ENCODE measurements at places on chromosomes 7 and 10. TPM values are rescaled to one million over a fixed set of nuclear protein-coding genes. Genes with fewer than 3 reads are reported as not detected.

DNA sequence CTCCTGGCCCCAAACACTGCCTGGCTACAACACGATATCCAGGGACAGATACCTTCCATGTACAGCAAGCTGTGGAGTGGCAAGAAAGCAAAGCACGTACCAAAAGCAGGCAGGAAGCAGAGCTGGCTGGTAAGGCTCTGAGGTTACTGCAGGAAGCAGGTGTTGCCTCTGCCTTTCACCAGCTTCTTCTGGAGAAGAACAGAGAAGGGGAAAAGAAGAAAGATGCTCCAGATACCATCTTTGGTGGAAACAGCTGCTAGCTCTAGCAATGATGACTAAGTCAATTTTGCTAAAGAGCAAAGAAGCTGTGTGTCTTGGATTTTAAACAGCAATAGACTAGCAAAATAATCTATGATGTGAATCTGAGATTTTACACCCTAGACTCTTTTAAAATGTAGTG lies 34.9 kb upstream of the PRSS1 start:
- DNase-seq, result no peak

DNA sequence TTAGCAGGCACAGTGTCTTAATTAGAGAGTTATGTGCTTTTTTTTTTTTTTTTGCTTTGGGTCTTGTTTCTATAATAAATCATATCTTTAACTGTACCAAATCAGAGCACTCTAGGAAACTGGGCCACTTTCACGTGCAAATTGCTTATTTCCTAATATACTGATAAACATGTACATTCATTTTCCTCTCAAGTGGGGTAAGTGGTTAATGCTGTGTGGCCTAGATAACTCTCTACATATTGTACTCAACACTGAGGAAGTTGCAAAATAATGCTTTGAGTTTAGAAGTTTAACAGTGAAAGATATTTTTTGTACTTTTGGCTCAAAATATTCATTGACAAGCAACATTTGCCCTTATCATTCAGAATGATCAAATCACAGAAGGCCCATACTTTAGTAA lies 115.9 kb upstream of the IFRD1 start:
- DNase-seq, result no peak

DNA sequence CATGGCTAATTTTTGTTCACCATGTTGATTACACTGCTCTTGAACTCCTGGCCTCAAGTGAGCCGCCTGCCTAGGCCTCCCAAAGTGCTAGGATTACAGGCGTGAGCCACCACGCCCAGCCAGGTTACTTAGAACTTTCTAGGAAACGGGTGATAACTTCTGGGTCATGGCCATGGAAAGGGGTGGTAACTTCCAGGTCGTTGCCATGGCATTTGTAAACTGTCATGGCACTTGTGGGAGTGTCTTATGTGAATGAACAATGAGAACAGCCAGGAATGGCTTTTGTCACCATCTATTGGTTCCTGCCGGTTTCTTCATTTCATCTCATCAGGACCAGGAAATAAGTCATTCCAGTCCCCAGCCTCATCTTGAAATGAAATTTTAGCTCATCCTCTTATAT lies 120.9 kb downstream of the SLC16A9 start:
- no peak for DNase-seq

GRCh38 chr7:1231214-1232102 lies 1.2 kb upstream of the UNCX start:
- peak; percentile 56 for DNase-seq

DNA sequence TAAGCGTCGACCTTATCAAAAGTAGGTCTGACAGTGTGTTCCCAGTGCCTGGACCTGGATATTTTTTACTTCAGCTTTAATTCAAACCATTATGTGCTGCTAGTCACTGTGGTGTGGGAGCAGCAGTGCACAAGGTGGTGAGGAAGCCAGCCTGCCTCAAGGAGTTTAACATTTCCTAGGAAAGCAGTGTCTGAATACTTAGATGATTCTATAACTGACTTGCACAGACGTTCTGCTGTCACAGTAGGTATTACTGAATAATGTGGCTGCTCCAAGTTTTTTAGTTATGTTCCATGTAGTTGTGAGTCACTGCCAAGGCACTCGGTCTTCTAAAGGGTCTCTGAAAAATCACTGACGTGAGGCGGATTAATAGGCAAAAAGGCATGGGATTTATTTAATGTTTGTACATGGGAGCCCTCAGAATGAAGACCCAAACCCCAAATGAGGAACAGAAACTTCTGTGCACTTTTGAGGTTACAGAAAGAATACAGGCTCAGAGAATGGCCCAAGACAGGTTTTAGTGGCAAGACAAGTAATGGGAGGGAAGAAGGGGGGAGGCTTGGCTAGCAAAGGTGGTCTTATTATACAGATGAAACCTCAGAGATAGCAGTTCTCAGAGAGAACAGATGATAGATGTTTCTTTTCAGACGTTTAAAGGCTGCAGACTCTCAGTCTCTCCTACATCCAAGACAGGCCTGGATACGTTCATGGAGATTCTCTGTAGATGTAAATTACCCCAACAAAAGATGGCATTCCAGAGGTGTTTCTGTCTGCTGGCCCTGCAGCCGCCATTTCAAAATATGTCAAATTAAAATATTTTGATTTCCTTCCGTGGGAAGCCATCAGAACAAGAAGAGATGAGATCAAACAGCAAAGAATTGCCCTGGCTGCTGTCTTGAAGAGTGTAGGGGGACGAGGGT lies 209.3 kb downstream of the SDK1 start:
- no peak for DNase-seq

DNA sequence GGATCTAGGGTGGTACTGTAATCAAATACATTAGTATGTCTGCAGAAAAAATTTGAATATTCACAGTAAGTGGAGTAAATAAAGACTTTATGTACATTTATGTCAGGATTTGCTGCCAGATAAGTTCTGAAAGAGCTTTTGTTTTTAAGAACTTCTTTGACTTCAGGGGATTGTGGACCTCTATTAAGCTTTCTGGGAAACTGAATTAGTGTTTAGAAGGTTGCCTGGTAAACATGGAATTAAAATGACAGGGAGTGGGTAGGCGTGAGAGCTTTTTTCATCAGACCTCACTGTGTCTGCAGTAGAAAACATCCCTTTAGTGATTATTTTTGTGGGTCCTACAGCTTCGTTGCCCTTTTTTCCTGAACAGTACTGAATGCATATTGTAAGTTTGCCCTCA lies 15.7 kb downstream of the SDHAF3 start:
- DNase-seq, result no peak

- no peak for DNase-seq
Observed at GRCh38 chr7:147857152-147858140, 733.1 kb upstream of the C7orf33 start.

DNA sequence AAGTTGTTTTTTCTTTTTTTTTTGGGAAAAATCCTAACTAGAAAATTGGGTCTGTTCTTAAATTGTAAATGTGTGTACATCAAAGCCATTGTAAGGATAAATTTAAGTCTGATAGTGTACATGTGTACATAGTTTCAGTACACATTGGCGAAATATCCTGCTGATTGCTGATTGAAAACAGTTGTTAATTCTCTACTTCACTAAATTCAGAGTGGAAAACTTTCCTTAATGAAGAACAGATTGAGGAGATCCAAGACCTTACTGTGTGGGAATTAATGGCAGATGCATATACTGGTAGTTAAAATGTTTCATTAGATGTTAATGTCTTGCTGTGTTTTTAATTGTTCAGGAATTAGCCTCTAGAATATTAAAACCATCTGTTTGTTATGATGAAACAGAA lies 506.0 kb downstream of the AUTS2 start:
- DNase-seq, result no peak

- DNase-seq, result no peak
Observed at GRCh38 chr7:111554086-111554485, 8.2 kb downstream of the IMMP2L start.

DNA sequence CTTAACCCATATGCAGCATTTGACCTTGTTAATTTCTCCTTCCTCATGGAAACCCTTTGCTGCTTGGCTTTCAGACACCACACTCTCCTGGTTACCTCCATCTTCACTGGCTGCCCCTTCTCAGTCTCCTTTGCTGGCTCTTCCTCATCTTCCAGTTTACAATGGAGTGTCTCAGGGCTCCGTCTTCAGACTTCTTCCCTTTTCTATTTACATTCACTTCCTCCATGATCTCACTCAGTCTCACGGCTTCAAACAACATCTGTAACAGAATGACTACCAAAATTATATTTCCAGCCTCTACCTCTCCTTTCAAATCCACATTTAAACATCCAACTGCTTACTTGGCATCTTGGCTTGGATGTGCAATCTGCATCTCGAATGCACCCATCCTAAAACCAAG lies 140.4 kb downstream of the DKK1 start:
- no peak for DNase-seq

DNA sequence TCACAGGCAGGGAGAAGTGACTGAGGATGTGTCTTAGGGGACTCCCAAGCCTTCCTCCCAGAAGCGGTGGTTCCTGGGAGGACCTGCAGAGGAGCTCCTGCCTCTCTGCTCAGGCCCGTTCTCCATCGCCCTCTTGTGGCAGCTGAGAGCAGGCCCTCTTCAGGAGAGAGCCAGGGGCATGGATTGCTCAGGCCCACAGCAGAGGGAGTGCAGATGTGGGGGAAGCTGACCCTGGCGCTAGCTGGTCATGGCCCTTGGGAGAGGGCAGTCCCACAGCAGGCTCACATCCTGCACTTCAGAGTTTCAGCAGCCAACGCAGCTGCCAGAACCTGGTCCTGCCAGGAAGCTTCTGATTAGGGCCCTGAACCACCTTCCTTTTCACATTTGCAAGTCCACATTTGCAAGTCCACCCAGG lies 94.8 kb upstream of the TARP start:
- peak; percentile 92 for DNase-seq

DNA sequence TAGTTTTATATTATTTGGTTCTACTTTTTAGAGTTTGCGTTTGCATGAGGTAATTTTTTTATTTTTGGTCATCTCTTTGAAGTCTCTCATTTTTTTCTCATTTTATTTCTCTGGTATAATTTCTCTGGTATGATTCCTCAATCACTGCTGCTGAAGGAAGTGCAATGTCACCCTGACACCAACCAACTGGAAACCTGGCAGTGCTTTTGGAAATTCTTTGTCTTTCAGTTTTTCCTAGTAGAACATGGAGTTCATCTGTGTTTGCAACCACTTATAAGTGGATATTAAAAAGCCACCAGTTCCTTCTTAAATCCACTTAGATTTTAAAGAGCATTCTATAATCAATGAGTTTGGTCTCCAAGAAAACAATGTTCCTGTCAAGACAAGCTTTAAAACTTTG lies 291.8 kb downstream of the PRKG1 start:
- DNase-seq, result no peak

DNA sequence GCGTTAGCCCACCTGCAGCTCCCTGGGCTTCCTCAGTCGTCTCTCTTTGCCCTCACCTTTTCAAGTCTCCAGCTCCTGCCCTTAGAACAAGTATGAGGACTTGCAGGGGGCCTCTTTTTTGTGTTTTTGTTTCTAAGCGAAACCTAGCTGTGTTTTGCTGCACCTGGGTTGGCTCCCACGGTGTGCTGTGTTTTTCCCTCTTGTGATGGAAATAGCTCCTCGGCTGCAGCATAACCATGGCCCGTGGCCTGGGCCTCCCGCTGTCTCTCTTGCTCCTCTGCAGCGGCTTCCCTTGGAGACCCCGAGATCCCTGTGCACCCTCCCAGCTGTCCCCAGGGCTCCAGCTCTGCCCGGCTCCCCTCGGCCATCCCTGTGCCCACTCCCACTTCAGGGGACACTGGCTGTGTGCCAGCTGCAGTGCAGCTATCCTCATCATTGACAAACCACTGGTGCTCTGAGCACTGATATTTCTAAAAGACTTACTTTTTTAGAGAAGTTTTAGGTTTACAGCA lies 75.6 kb upstream of the TCERG1L start:
- DNase-seq, result no peak

DNA sequence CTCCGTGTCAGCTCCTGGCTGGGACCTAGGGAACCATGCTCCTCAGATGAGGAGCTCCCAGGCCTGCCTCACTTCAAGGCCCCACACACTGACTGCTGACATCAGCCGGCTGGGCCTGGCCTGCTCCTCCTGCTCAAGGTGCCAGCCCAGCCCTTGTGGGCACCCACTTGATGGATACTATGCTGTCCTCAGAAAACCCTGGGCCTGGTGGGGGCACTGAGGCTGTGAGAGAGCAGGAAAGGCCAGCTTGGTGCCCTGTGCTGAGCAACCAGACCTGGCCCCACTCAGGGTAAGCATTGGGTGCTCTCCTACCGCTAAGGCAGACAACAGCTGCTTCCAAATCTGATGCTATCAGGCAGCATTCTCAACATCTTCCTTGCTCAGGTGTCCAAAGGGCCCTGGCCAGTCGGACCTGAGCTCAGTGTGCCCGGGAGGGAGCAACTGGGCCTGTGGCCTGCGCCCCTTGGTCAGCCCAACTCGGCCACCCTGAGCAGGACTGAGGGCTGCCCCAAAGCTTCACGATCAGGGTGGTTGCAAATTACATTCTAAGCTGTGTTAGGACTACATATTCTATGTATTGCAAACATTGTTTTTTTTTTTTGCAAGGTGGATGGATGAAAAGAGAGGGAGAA lies 21.9 kb upstream of the ANTXRL start:
- no peak for DNase-seq

- DNase-seq, result peak; percentile 34
Observed at GRCh38 chr7:151311294-151311864, 30.2 kb upstream of the NUB1 start.

DNA sequence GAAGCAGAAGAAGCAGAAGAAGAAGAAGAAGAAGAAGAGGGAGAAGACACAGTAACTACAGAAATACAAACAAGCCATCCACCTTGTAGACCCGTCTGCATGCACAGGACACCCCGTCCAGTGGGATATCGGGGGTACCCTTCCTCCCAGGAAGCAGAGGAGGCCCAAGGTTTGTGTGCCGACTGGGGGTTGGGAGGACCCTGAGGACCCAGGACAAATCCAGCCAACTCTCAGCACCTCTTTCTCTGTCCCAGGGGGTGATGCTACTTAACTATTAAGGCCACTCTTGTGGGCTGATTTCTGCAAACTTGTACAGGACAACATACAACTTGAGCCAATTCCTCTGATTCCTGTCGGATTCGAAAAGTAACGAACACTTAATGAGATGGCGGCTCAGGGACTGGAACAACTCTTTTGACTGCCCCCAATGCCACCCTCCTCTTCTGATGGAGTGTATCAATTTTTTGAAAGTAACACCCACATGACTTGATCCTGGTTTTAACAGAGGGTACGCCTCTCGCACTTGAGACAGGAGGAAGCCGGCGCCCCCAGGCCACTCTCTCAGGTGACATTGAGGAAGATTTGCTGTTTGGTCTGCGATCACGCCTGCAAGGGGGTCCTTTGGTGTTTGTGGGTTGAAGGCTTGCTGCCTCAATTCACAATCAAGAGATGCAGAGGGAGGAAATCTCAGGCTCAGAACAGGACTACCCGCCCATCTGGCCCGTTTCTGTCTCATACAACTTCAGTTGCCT lies 192.6 kb downstream of the TNS3 start:
- DNase-seq, result no peak

RNF148 gene
- total RNA-seq, result not detected

GRID1 gene
- 8.0 TPM for total RNA-seq

CNPY1 gene
- total RNA-seq, result not detected

ITPRID1 gene
- total RNA-seq, result not detected

TMEM176A gene
- total RNA-seq, result 1.3 TPM

AASS gene
- 37.0 TPM for total RNA-seq

SPDYE2 gene
- not detected for total RNA-seq

WDFY4 gene
- not detected for total RNA-seq

PHYHIPL gene
- 6.2 TPM for total RNA-seq

C1GALT1 gene
- total RNA-seq, result 15.3 TPM

VAX1 gene
- 0.27 TPM for total RNA-seq

FAM25C gene
- total RNA-seq, result not detected
